ENCODE measurements at places on chromosomes 11 and 22.

GRCh38 chr11:125075900-125076317 lies 12.8 kb downstream of the SLC37A2 start:
- DNase-seq: no peak

- no peak for DNase-seq
Measured at GRCh38 chr11:69377029-69377952, 83.3 kb downstream of the MYEOV start.

DNA sequence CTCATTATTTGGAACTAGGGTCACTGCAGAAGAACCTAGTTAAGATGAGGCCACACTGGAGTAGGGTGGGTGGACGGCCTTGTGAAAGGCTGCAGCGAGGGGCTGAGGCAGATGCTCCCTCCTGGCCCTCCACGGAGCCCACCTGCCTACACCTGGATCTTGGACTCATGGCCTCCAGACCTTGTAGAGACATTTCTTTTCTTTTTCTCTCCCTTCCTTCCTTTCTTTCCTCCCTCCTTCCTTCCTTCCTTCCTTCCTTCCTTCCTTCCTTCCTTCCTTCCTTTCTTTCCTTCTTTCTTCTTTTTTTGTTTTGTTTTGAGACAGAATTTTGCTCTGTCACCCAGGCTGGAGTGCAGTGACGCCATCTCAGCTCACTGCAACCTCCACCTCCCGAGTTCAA lies 26.6 kb downstream of the DUSP8 start:
- DNase-seq: no peak

- DNase-seq: no peak
Measured at GRCh38 chr11:48054994-48055291, 74.6 kb downstream of the PTPRJ start.

- no peak for DNase-seq
Measured at GRCh38 chr11:85941380-85941973, 86.3 kb downstream of the CCDC83 start.

DNA sequence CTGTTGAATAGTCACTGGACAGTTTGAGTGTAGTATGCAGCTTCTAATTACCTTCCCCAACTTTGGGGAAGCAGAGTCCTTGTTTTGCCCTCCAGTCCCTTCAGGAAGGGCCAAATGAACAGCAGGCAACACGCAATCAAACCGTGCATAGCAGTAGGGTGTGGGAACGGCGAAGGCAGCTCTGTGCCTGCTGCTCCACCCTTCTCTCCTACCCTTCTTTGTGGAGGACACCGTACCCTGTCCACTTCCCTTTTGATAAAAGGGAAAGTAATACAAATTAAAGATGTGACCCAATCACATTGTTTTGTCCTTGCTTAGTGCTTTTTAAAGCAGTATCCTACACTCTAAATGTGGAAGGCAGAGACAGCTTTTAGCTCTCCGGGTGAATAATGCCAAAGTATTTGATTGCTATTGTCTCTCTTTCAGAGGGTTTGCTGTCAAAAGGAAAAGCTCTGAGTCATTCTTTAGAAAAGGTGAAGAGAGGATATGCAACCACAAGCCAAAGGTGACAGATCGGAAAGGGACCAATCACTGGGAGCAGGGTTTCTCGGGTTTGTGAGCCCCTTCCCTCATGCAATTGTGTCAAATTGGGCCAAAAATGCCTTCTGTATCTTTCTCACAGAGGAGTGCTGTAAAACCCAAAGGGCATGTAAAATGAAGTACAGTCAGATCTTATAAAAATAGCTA lies 407.3 kb upstream of the CCDC90B start:
- DNase-seq: no peak

DNA sequence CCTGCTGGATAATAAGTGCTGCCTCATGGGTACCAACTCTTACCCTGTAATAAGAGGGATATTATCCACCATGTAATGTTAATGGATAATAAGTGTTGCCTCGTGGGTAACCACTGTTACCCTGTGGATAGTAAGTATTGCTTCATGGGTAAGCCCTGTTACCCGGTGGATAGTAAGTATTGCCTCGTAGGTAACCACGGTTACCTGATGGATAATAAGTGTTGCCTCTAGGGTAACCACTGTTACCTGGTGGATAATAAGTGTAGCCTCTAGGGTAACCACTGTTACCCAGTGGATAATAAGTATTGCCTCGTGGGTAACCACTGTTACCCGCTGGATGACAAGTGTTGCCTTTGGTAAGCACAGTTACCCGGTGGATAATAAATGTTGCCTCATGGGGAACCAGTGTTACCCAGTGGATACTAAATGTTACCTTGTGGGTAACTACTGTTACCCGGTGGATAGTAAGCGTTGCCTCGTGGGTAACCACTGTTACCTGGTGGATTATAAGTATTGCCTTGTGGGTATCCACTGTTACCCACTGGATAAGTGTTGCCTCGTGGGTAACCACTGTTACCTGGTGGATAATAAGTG lies 18.6 kb upstream of the NXPE4 start:
- no peak for DNase-seq

DNA sequence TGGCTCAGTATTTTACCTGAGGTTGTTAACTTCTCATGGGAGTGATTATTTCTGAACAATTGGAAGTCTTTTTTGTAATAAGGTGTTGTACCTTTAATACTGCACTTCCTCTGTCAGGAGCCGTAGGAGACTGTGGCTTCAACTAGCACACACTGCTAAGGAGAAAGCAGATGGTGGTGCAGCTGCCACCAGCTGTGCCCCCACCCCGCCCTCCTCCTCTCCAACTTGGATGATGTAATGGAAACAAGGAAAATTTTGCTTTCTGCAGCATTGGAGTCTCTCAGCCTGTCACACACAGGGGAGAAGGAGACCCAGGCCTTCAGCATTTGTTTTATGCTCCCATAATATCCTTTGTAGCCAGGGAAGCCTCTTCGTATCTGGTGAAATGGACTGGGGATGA lies 91.2 kb downstream of the TEAD1 start:
- DNase-seq: peak; percentile 55

GRCh38 chr22:27094633-27095308 lies 437.4 kb downstream of the MIAT start:
- DNase-seq: no peak

- DNase-seq: no peak
Measured at GRCh38 chr22:44191036-44191454, 10.3 kb downstream of the PARVG start.

DNA sequence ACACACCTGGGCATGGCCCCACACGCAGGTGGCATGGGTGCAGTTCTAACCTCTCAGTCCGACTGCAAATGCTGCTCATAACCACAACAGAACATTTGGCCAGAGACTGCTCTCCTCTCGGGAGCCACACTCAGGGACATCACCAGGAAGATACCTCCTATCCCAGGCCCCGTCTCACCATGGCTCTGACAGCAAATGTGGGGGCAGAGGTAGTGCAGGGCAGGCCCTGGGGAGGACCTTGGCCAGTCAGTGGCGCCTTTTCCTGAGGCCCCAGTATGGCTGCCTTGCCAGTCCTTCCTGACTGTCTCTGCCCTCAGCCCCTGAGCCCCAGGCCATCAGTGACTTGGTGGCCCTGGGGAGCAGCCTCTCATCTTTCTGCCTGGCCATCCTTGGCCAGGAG lies 2.8 kb downstream of the KRTAP5-6 start:
- no peak for DNase-seq

DNA sequence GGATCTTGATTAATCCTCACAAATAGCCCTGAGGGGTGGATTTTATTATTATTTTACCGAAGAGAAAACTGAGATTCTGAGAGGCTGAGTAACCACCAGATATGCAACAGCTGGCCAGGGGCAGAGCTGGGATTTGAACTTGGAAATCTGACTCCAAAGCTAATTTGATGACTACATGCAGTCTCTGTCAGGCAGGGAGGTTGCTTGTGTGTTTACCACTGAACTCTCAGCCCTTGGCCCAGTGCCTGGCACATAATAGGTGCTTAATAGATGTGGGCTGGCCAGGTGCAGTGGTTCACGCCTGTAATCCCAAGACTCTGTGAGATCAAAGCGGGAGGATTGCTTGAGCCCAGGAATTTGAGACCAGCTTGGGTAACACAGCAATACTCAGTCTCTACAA lies 121.7 kb upstream of the CRYBB3 start:
- DNase-seq: no peak

- DNase-seq: no peak
Measured at GRCh38 chr11:83554876-83555275, 268.7 kb upstream of the CCDC90B start.

- DNase-seq: no peak
Measured at GRCh38 chr11:34240150-34240494, 117.7 kb downstream of the ABTB2 start.

All from NCI-H345 (cell line).